ENCODE measurements at places on chromosomes 2 and 18. TPM values are rescaled to one million over a fixed set of nuclear protein-coding genes. Genes with fewer than 3 reads are reported as not detected.

DNA sequence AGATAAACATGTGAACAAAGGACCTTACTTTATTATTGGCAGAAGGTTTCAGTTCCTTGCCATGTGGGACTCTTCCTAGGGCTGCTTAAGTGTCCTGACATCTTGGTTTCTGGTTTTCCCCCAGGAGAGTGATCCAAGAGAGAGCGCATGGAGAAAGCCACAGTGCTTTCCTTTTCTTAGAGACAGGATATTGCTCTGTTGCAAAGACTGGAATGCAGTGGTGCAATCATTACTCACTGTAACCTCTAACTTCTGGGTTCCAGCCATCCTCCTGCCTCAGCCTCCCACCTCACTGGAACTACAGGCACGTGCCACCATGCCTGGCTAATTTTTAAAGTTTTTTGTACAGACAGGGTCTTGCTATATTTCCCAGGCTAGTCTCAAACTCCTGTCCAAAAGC lies 38.1 kb upstream of the TCF7L1 start:
- DNase-seq = no peak

The NDUFS1 gene
- total RNA-seq = 73.7 TPM

The LIMS3 gene
- 3.7 TPM for total RNA-seq

The KLHL41 gene
- 1.8 TPM for total RNA-seq

DNA sequence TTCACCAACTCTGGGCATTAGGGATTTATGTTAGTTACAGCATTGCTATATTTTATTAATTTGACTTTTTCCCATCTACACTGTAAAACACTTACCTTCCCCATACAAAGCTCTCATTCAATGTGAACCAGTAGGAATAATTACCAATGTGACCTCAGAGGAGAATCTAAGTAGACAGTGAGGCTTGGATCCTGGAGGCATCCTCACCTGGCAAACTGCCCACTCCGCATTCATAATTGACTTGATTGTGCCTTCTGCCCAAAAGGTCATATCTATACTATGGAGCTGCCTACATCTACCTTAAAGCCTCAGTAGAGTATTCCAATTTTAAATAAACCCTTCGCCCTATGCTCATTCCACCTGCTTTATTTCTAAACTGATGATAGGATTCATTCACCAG lies 45.4 kb upstream of the SCN1A start:
- no peak for DNase-seq

- no peak for DNase-seq
These were observed 555.7 kb downstream of the DSC3 start for GRCh38 chr18:30486856-30487255.

- DNase-seq = no peak
These were observed 41.2 kb downstream of the SRD5A2 start for GRCh38 chr2:31539505-31539904.

The YPEL5 gene
- total RNA-seq = 78.1 TPM

DNA sequence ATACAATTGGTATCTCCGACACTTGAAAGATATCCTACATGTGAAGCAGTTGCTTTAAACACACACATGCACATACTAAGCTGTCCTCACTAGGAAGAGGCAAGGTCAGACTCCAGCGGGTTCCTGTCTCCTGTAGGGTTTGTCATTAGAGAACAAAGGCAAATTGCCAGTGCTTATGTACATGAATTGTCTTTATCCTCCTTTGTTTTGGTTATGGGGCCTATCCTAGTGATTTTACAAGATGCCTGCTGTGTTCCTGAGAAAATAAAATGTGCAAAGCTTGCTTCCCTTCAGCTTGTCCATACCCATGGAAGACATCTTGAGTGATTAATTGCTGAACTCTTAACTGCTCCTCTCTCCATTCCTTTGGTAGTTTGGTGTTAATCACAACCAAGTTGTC lies 86.7 kb upstream of the SLC39A10 start:
- no peak for DNase-seq

- DNase-seq = no peak
These were observed 21.3 kb downstream of the PLEKHB2 start for GRCh38 chr2:131126436-131126835.

- DNase-seq = no peak
These were observed 46.9 kb upstream of the ARHGAP28 start for GRCh38 chr18:6682437-6683111.

GRCh38 chr18:59725142-59725541 lies 27.9 kb upstream of the CCBE1 start:
- no peak for DNase-seq

The FSIP2 gene
- total RNA-seq = 1.3 TPM

GRCh38 chr2:186532891-186533290 lies 46.8 kb downstream of the ZC3H15 start:
- no peak for DNase-seq

DNA sequence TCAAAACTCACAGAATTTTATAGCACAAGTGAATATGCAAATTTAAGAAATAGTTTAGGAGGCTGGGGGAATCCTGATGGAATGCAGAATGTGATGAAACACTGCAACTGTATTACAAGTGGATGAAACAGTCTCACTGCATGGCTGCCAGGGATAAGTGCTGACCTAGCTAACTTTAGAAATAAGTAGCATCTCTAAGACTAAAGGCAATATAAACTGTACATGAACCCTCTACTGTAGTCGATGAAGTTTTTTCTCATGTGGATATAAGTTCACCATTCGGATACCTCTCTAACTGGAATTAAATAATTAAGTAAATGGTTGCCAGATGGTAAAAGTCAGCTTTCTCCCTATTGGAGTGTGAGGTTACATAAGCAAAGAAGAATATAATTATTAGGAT lies 777.8 kb upstream of the RAB6C start:
- DNase-seq = no peak
